ENCODE measurements at places on chromosomes 7 and 10. TPM values are rescaled to one million over a fixed set of nuclear protein-coding genes. Genes with fewer than 3 reads are reported as not detected.
A peak's percentile ranks its signal among the peaks of the same experiment; 100 is the strongest.

ITPRID1 gene
- total RNA-seq = not detected

SPDYE2B gene
- not detected for total RNA-seq

DNA sequence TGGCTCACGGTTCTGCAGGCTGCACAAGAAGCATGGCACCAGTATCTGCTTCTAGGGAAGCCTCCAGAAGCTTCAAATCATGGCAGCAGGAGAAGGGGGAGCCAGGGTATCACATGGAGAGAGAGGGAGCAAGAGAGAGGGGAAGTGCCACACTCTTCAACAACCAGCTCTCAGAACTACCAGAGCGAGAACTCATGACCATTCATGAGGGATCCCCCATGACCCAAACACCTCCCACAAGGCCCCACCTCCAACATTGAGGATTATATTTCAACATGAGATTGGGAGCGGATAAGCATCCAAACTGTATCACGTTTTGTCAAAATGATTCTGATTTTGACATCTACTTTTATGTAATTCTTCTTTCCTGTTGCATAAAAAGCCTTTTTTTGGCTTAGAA lies 38.5 kb downstream of the CREM start:
- DNase-seq = no peak

DNA sequence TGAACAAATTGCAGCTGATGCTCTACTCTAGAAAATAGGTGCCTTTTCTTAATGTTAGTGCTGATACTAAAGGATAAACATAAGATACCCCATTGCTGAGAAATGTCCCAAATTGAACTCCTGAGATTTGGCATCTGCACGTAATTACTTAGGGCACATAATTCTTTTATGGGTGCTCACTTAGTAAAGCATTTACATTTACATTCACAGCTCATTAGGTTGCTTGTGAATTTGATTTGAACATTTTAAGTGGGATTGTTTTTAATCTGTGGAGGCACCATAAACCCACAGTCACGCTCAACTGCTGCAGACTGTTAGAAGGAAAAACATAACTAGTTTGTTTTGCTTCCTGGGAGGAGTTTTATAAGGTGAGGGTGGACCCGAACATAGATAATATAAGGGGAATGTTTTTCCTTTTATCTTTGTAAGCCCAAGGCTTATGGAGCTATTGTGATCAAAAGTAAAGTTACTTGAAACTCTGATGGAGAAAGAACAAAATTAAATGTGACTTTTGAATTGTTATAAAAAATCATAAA lies 560.8 kb downstream of the REEP3 start:
- peak; percentile 4 for DNase-seq

DNA sequence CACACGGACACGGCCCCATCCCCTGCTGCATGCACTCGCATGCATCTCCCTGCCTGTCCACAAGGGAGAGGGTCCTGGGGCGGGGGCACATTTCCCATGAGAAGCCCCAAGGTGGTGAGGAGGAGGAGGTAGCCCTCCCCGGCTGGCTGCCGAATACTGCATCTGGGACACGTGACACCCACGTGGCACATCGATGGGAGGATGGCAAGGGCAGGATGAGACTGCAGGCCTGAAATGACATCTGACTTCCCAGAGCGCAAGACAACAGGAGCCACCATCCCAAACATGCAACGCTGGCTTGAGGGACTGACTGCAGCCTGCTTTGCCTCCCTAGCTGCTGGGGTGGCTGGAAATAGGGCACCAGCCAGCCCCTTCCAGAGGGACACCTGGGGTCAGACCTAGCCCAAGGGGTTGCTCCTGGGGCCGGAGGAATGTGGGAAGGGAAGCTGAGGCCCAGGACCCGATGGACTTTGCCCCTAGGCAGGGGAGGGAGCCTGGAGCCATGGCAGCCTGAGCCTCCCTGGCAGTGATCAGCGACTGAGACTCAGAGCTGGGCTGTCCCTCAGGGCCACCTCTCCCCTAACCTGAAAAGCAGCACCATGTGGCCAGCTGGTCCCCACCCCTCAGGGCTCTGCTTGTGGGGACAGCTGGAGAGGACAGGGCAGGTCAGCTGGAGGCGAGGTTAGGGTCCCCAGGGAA lies 16.1 kb downstream of the BUD23 start:
- no peak for DNase-seq

DNA sequence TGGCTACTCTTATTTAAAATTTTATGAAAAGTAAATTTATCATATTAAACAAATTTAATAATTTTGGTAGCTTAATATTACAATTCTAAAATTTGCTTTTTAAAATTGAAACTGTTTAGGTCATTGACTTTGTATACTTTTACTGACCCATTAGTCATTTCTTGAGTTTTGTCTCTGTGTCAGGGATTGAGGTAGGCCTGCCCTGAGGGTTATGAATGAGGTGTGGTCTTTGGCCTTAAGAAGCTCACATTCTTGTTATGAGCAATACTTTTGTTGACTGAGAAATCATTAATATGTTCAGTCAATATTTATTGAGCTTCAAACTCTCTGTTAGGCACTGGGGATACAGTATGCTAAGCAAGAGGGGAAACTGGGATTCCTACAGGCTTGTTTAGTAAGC lies 47.0 kb upstream of the RPA3 start:
- peak; percentile 66 for DNase-seq

GRCh38 chr10:110269374-110270318 lies 35.1 kb downstream of the SMNDC1 start:
- peak; percentile 72 for DNase-seq

DNA sequence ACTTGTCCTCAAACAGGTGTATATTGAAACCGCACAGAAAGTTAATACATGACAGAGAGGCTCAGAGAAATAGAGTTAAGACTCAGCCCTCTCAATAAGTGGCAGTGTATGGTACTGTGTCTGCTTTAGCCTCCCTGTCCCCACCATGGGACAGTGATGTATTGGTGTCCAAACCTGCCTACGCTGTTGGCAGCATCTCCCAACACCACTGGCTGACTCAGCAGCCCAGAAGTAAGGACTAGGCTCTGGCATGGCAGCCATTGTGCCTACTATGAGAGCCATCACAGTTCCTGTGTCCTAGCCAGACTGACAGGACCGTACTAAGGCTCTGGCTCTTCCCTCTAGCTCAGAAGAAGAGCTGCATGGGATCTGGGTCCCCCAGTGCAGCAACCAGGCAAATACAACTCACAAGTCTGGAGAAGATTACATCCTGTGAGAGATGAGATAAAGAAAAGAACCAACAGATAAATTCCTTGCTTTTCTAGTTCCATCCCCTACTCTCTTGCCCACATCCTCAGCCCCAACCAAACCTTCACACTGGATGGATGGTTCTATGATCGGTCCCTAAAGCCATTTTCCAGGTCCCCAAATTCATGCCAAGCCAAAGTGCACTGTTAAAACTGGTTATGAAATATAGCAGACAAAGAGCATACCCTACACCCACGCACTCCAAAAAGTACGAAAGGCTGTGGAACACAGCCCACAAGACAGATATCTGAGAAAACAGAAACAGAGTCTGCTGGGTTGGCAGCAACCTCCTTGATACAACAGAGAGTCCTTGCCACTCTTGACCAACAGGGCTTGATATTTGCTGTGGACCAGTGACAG lies 44.1 kb upstream of the DMTF1 start:
- no peak for DNase-seq

GRCh38 chr7:55325371-55325792 lies 39.8 kb upstream of the LANCL2 start:
- DNase-seq = no peak

- DNase-seq = no peak
Observed at GRCh38 chr10:34722404-34722803, 92.7 kb downstream of the PARD3 start.

- no peak for DNase-seq
Observed at GRCh38 chr7:12728192-12728538, 40.7 kb downstream of the ARL4A start.

DNA sequence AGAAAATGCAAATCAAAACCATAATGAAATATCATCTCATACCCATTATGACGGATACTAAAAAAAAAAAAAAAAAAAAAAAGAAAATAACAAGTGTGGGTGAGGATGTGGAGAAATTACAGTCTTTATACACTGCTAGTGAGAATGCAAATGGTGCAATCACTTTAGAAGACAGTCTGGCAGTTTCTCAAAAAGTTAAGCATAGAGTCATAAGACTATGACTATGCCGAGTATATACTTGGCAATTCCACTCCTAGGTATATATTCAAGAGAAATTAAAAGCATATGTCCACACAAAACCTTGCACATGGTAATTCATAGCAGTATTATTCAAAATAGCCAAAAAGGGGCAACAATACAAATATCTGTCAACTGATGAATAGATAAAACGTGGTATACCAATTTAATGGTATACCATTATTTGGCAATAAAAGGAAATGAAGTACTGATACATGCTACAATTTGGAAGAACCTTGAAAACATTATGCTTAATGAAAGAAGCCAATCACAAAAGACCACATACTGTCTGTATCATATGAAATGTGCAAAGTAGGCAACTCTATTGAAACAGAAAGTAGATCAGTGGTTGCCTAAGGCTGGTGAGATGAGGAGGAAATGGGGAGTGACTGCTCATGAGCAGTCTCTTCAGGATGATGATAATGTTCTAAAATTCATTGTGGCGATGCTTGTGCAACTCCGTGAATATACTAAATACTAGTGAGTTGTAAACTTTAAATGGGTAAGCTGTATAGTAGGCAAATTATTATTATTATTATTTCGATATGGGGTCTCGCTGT lies 90.1 kb upstream of the NANOS1 start:
- no peak for DNase-seq

- DNase-seq = no peak
Observed at GRCh38 chr10:110077436-110078130, 69.8 kb downstream of the ADD3 start.
